ENCODE measurements at places on chromosomes 11 and 22.

DNA sequence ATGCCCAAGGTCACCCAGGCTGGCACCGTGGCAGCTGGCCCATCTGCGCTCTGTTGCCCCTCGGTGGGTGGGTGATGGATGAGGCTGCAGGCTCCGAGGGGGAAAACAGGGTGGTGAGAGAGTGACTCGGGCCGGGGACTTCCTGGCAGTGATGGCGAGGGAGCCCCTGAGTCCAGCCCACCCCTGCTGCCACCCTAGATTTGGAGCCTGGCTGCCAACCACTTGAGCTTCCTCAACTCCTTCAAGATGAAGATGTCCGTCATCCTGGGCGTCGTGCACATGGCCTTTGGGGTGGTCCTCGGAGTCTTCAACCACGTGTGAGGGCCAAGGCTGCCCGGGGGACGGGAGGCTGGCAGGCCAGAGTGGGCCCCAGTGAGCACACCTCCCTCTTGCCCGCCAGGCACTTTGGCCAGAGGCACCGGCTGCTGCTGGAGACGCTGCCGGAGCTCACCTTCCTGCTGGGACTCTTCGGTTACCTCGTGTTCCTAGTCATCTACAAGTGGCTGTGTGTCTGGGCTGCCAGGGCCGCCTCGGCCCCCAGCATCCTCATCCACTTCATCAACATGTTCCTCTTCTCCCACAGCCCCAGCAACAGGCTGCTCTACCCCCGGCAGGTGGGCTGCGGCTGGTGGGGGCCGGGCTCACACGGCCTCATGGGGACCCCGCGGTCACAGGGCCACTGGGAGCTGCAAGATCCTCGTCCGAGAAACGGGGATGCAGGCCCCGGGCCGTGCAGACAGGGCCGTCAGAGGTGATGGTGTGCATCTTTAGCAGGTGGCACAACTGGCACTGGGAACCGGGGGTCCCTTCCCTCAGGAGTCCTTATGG is 10.1 kb downstream of the TCIRG1 start:
- DNase-seq = no peak

GRCh38 chr11:102806296-102806695 is 8.3 kb upstream of the MMP1 start:
- no peak for DNase-seq

DNA sequence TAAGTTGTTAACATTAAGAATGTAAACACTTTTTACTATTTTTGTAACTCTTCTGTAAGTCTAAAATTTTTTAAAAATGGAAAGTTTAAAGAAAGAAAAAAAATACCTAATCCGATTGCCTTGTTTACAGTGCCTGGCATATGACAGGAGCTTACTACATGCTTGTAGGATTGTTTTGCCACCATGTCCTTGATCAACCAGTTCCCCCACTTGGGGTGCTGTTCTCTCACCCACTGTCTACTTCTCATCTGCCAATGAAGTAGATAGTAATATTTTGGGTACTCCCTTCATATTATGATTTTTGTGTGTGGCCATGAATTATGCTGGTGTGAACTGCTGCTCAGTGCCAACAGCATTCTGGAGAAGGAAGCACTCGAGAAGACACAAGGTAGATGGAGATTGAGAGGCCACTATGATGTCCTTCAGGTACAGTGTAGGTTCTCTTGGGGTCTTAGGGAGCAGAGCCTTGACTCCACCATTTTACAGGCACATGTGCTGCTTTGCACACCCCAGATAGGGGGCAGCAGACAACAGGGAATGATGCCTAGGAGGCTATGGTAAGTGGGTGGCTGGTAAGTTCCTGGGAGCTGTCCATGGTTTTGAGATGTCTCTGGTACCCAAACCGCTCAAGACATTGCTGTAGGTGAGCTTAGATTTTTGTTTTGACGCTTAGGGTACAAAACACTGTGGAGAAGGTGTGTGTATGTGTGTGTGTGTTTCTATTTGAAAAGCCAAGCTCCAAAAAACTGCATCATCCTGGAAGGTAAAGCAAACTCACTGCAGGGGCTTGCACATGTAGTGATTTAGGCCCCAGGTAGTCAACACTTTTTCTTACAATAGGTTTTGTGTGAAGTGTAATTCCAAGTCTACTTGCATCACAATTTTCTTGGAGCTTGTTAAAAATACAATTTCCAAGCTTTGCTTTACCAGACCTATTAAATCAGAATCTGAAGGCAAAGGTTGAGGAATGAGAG is 494.5 kb upstream of the LARGE1 start:
- no peak for DNase-seq

DNA sequence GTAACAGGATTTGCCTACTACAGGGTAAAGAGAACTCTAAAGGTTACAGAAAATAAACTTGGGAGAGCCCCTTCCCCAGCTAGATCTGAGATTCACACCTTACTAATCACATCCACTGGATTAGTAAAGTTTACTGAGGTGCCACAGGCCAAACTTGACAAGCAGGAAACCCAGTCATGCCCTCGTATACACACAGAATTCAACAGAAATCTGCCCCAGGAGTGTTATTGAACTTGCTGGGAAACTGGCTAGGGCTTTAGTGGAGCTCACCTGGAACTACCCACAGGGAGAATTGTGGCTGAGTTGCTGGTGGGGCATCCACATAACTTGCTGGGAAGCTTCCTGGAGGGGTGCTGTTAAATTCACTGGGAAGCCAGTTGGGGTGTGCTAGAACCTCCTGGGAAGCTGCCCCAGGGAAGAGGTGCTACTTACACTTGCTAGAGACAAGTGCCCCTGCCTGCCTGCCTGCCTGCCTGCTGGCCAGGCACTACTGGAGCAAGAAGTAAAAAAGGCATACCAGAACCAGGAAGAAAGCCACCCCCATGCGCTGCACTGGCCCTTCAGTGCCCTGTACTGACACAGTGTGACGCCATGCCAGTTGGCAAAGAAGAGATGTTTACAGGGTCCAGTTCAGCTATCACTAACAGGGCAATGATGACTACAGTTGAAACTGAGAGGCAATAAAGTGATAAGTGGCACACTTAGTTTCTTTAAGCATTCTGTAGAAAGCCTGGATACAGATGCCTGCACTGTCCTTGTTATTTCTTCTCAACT is 106.5 kb downstream of the ALX4 start:
- no peak for DNase-seq

GRCh38 chr22:29245626-29246385 is 22.0 kb downstream of the RHBDD3 start:
- peak; percentile 37 for DNase-seq

- no peak for DNase-seq
These were observed 5.4 kb downstream of the HINFP start for GRCh38 chr11:119126675-119127268.

- no peak for DNase-seq
These were observed 4.9 kb downstream of the GLYAT start for GRCh38 chr11:58726737-58727414.

GRCh38 chr11:68469122-68469521 is 8.6 kb downstream of the PPP6R3 start:
- DNase-seq = no peak

DNA sequence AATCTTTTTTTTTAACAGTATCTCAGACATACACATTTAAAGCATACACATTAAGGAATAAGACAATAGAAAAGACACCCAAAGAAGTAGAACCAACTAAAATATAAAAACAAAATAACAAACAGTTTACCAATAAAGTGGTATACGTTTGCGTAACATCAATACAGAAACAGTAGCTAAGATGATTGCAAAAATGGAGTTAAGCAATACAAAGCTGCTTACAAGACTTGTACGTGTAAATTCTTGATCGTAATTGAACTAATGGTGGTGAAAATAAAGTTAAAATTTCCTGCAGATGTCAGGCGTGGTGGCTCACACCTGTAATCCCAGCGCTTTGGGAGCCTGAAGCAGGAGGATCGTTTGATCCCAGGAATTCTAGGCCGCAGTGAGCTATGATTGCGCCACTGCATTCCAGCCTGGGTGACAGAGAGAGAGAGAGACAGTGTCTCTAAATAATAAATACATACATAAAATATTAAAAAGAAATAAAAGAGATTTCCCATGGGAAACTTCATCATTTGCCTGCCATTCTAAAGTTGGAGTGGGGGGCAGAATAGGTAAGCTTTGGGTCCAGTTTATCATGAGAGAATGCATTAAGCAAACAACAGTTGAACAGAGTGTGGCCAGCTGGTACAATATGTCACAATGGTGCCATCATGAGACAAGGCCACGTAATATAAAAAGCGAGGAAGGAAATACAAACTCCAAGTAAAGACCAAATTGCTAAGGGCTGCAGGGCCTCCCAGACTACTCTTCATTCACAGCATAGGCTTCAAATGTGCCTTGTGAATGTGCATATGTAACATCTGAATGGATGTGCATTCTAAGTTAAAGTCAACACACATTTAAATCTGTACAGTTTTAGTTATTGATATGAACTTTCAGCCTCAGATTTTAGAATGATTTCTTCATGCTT is 38.9 kb upstream of the EED start:
- DNase-seq = no peak

DNA sequence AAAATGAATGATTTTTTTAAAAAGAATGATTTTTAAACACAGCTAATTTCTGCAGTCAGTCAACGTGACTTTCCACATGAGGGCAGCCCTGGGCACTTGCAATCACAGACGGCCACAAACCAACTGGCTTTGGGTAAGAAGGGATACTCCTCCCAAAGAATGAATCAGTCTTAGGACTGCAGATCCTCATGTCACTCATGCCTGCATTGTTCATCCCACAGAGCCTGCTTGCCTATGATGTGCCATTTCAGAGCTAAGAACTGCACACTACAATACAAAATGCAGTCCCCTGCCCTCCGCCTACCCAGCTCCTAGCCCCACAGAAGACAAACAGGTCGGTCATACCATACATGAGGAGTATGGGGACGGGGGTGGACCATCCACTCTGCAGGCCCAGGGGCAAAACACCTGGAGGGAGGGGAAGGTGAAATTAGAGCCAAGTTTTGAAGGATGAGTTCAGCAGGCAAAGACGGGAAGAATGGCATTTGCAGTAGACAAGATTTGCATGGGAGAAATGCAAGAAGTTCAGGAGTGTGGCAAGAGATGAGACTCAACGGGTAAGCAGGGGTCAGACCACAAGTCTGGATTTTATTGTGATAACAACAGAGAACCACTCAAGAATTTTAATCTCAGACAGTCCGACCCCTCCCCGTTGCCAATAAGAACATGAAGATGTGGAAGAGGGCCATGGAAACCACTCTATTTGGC is 24.7 kb downstream of the PACSIN2 start:
- DNase-seq = no peak

DNA sequence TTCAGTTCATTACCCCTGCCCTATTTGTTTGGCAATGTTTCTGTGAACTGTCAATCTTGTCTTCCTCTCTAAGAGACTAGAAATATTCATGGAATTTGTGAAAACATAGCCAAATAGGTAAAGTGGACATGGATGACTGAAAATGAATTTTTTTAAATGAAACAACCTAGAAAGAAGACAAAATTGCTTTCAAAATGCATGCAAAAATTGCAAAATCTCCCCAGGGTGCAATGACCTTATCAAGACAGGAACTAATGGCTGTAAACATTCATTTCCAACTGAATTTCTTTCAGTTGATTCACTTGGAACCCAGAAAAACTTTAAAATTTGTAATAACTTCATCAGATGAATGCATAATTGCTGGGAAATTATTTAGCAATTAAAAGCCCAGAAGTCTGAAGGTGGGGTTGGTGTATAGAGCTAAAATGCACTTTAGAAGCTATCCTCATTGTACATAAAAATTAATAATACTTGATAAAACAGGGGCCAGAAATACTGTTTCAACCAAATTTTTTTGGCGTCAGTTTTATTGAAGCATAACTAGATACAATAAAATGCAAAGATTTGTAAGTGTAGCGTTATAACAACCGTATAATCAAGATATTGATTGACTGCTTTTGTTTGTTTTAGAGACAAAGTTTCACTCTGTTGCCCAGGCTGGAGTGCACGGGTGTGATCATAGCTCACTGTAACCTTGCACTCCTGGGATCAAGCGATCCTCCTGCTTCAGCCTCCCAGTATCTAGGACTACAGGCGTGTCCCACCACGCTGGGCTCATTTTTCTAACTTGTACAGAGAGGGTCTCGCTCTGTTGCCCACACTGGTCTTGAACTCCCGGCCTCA is 27.6 kb upstream of the SLC35C1 start:
- DNase-seq = no peak

- no peak for DNase-seq
These were observed 51.6 kb upstream of the BARX2 start for GRCh38 chr11:129323896-129324502.

Measured in stimulated activated CD8-positive, alpha-beta memory T cell treated with anti-CD3 and anti-CD28 coated beads, Interleukin-15, amount 100 ng/mL, for 24 hours (primary cell).